ENCODE measurements at places on chromosomes 1 and 21. TPM values are rescaled to one million over a fixed set of nuclear protein-coding genes. Genes with fewer than 3 reads are reported as not detected.

KCND3 gene
- total RNA-seq: under 0.01 TPM

HSD11B1 gene
- total RNA-seq: 2.1 TPM

AKR7A3 gene
- total RNA-seq: 0.33 TPM

LMNA gene
- 251 TPM for total RNA-seq

GSTM1 gene
- 16.3 TPM for total RNA-seq

LCE2A gene
- total RNA-seq: not detected

RNU1-1 gene
- total RNA-seq: under 0.01 TPM

RIT1 gene
- 38.8 TPM for total RNA-seq

C1orf167 gene
- total RNA-seq: not detected

DNA sequence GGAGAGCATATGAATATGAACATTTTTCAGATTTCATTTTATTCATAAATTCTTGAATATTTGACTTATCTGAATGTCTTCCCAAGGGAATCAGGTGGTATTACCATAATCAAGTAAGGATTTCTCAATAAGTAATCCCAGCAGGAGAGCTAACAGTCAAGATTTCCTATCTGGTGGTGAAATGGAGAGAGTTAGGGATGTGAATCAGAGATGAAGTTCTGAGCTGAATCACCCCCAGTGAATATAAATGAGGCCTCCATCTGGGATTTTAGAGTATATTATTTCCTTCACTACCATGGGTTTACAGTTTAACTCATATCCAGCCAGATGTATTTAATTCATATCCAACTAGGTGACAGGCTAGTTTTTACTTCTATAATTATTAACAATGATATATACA is 61.5 kb upstream of the RGS2 start:
- DNase-seq: peak; percentile 16

GRCh38 chr1:232335741-232336293 is 294.1 kb downstream of the SIPA1L2 start:
- DNase-seq: no peak

- DNase-seq: no peak
Measured at GRCh38 chr21:39346671-39347331, 2.1 kb downstream of the HMGN1 start.

DNA sequence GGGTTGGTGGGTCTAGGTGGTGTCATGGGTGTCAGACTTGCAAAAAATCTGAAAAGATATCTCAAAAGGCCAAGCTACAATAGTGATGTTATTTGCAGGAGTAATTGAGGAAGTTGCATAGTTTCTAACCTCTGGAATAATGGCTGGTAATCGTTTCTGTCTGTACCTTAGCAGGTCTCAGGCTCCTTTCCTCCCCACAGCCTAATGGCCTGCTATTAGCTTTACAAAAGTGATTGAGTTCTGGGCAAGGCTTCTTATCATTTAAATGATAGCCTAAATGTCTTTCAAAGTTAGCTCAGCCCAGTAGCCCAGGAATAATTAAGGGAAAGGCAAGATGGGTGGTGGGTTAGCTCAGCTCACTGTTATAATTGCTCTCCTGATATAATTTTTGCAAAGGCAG is 37.7 kb upstream of the IGSF5 start:
- no peak for DNase-seq

GRCh38 chr1:212207822-212208520 is 77.2 kb upstream of the PPP2R5A start:
- no peak for DNase-seq

GRCh38 chr1:216818284-216818683 is 95.1 kb upstream of the ESRRG start:
- no peak for DNase-seq

DNA sequence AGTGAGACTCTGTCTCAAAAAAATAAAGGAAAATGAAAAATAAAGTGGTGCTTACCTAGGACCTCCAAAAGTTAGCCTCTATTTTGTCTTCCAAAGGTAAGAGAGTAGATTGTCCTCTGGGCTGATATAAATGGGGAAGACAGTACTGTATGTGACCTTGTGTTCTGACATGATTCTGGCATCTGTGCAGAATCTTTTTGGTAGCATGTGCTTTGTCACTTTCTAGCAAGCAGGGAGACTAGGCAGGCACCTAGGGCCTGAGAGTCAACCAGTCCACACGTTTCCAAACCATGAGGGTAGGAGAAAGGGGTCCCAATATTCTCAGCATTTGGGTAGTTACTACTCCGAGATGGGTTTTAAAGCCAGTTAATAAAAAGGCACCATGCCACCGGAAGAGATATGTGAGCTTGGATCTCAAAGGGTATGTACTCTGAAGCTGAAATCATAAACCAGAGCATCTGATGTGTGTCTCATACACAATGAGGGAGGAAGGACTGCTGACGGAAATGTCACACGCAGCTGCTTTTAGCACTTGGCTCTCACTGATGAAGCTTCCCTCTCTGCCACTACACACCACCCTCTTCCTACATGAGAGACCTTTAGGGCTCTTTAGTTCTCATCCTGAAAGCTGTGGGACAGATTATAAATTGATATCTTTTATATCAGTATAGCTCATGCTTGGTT is 27.0 kb upstream of the SLC16A1 start:
- no peak for DNase-seq

GRCh38 chr1:89512996-89513720 is 11.5 kb upstream of the LRRC8B start:
- DNase-seq: no peak

- no peak for DNase-seq
Measured at GRCh38 chr1:53548031-53548491, 88.9 kb downstream of the DMRTB1 start.

DNA sequence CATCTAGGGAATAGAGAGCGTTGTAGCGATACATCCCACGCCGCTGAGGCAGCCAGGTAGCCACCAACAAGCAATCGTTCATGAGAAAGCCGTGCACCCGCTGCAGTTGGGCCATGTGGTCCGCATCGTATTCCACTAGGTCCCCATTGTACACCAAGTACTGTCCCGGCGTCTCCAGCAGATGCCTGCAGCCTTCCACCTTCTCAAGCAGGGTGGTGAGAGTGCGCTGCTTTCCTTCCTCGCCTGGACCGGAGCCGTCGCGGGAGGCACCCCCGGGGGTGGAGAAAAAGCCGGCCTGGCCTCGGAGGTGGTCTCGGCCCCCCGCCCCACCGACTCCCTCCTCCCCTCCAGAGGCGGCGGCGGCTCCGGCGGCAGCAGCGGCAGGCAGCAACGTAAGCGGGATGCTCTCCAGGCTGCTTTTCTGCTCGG is 595 bp downstream of the EXOC8 start:
- no peak for DNase-seq

- no peak for DNase-seq
Measured at GRCh38 chr1:206013026-206013795, 10.0 kb upstream of the RAB7B start.

DNA sequence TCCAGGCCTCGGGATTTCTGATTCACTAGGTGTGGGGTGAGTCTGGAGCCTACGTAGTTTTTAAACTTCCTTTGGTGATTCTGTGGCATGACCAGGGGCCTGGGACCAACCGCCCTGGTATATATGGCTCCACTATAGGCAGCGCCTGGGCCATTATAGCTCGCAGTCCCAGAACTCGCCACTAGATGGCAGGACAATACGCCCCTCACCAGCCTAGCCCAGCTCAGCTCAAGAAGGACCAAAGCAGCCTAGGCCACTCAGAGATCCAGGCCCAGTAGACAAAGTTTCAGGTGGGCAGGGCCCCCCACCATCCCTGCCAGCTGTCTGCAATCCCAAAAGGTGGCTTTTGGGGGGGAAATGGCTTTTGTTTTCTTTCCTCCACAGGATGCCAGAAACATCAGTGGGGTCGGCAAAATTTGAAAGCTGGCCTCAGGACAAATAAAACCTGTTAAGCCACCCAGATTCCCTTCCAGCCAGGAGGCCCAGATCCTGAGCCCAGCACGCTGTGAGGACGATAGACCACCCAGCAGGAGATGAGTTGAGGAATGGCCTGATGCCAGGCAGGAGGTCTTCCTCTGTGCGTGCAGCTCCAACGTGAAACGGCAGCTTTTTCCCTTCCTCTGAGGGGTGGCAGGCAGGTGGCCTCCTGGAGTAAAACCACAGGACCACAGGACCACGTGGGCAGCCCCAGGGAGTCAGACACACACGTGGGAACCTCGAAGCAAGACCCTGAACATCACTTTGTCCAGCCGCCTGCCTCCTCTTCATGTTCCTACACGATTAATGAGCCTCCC is 24.8 kb upstream of the TMEM51 start:
- DNase-seq: no peak

DNA sequence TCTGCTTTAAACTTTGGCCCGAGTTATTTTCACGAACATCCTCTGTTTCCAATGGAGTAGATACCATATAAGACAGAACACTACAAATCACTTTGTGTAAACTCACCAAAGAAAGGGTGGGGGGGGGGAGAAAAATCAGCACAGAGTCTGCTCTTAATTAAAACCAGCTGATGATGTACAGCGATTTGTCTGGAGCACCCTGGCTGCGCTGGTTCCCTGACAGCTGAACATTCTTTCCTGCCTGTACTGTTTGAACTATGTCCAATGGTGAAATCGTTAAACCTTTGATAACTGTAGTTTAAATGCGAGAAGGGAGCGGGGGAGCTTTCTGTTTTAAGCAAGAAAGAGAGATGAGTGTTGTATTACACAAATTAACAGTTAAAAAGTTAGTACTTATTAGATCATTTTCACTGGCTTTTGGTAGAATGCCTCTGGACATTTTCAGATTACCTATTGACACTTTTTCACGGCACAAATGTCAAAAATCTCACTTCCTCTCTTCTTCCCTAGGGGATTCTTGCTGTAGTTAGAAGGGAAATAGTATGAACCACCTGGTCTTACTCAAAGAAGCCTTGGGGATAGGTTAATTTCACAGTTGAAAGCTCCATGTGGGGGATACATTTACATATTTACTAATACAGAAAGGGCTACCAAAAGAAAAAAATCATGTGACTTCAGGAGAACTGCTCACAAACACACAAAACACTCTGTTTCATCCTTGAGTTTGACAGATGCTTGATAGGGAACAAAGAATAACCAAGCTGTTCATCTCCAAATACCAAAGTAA is 140.2 kb upstream of the RUNX1 start:
- no peak for DNase-seq

DNA sequence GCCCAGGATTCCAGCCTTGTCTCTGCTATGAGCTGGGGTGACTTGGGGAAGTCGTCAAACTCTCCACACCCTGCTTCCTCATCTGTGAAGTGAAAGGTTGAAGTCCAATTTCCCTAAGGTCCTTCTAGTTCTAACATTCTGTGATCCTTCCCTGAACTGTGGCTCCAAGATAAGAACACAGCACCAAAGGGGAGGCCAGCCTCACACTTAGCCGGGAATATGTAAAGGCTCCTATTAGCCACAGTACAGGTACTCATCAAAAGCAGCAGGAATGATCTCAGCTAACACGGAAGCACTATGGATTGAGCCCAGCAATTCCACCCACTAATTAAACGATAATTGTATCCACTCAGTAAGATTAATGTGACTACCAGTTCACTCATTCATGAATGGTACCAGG is 4.0 kb downstream of the SLC30A10 start:
- DNase-seq: no peak

GRCh38 chr1:151981178-151981525 is 12.5 kb downstream of the S100A10 start:
- DNase-seq: no peak
